ENCODE measurements at places on chromosomes 12 and 14. TPM values are rescaled to one million over a fixed set of nuclear protein-coding genes. Genes with fewer than 3 reads are reported as not detected.

Gene DEPDC4
- 1.6 TPM for total RNA-seq

Gene SMIM41
- not detected for total RNA-seq

Gene PLEKHD1
- total RNA-seq: 0.21 TPM

Gene ADAM21
- 0.07 TPM for total RNA-seq

Gene BMP4
- 13.6 TPM for total RNA-seq

Gene PRR4
- 8.8 TPM for total RNA-seq

Gene AHNAK2
- total RNA-seq: 78.0 TPM

Gene KCNA5
- total RNA-seq: 5.1 TPM

GRCh38 chr12:39297891-39298290, 145.0 kb downstream of the KIF21A start:
- no peak for DNase-seq

GRCh38 chr12:12880537-12880936, 10.8 kb upstream of the GPRC5A start:
- no peak for DNase-seq

DNA sequence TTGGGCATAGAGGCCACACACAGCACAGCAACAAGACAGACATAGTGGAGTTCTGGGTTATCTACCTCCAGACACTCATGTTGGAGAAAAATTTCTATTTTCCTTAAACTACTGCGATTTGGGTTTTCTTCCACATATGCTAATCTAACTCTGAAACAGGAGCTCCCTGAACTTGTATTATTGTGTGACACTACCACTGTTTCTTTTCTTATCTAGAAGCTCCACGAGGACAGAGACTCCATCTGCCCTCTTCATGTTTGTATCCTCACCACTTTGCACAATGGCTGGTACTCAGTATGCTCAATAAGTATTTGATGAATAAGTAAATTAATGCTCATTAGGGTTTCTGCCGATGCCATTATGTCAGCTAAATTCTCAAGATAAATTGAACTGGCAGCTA, 218.6 kb downstream of the PAX9 start:
- DNase-seq: no peak

- DNase-seq: peak; percentile 77
Observed at GRCh38 chr14:93012951-93013719, 90.2 kb downstream of the CHGA start.

GRCh38 chr14:92684801-92685560, 63.4 kb downstream of the LGMN start:
- no peak for DNase-seq

GRCh38 chr14:74562515-74563232, 49.4 kb downstream of the LTBP2 start:
- no peak for DNase-seq

DNA sequence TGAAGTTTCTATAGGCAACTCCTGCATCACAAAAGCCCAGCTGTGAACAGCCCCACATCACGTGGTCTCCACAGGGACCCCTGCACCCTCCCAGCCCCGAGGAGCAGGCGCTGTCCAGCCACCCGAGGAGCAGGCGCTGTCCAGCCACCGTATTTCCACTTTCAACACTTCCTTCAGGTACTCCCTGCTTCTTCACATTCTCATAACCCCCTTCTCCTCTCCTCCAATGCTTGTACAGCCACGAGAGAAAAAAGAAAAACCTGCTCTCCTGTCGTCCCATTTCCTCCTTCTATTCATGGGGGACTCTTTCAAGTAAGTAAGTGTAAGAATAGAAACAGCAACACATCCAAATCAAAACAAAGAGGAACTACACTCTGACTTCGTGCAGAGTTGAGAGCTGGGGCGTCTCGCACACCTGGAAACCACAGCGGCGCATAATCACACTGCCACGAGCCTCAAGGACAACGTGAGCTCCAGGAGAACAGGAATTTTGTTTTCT, 11.9 kb downstream of the CDC42BPB start:
- peak; percentile 20 for DNase-seq

DNA sequence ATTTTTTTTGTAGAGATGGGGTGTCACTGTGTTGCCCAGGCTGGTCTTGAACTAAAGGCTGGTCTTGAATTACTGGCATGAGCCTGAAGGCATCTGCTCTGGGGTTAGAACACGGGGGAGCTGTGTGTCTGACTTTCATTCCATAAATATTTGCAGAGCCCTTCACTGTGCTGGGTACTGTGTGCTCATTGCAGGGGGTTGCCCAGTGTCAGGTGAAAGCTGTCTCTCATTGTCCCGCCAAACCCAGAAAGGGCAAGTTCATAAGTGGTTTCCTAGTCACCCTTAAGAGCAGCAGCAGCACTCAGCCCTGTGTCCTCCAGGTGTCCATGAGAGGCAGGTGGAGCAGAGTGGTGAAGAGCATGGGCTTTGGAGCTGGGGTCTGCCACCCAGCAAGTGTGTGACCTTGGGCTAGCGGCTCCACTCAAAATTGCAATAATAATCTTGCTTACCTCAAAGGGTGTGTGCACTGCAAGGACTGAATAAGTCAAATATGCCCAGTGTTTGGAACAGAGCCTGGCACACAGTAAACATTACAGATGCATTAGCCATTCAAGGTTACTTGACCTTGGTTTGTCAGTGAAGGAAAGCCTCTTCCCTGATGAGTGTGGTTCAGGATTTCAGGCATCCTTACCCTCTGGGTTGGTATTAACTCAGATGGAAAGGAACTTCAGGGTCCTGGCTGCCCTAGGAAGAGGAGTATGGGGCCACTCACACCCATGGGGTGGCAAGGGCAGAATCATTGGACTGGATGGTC, 4.4 kb upstream of the SMIM41 start:
- no peak for DNase-seq

- DNase-seq: no peak
Observed at GRCh38 chr12:47314996-47315395, 235.2 kb upstream of the AMIGO2 start.

DNA sequence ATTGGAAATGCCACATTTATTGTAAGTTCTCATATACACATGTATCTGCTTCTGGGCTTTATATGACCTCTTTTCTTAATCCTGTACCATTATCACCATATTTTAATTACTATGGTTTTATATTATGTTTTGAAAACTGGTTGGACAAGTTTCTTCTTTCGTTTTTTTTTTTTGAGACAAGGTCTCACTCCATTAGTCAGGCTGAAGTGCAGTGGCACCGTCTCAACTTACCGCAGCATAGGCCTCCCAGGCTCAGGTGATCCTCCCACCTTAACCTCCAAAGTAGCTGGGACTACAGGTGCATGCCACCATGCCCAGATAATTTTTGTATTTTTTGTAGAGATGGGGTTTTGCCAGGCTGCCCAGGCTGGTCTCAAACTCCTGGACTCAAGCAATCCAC, 44.6 kb downstream of the GALNT4 start:
- DNase-seq: no peak

DNA sequence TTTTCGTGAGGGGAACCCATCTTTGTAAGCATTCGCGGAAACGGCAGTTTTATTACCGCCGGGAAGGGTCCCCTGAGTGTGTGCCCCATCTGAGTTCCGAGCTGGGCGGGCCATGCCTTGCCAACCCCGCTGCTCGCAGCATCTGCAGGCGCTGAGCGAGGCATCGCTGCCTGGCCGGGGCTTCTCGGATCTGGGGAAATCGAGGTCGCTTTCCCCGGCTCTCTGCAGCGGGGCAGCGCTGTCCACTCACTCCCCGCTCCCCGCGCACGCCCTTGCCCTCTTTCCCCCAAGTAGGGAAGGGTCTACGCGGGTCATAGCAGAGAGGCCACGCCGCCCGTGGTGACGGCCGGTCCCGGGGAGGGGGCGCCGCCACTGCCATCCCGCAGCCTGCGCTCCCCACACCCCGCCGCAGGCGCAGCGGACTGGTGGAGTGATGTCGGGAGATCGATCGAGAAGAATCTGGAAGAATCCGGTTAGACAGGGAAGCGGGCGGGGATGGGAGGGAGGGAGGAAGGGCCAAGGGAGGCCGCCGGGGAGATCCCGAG, 507 bp upstream of the FKBP4 start:
- DNase-seq: no peak

GRCh38 chr12:122729583-122730214, 945 bp downstream of the HCAR1 start:
- no peak for DNase-seq

- DNase-seq: no peak
Observed at GRCh38 chr12:82848845-82849244, 162.1 kb downstream of the TMTC2 start.

DNA sequence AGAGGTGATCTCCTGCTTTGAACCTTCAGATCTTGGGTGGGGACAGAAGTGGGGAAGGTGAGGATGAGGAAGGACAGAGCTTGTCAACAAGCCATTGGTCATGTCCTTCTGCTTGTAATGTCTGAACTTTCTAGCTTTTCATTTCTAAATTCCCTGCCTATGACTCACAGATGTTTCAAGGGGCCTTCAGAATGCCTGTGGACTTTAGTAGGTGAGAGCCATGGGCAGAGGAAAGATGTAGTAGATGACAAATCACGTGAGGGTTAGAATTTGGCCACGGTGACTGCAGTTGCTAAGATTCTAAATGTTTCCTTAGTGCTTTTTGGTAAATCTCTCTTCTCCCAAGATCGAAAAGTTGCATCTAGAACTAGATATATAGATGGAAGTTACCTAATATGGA, 18.7 kb upstream of the CREBL2 start:
- DNase-seq: no peak

DNA sequence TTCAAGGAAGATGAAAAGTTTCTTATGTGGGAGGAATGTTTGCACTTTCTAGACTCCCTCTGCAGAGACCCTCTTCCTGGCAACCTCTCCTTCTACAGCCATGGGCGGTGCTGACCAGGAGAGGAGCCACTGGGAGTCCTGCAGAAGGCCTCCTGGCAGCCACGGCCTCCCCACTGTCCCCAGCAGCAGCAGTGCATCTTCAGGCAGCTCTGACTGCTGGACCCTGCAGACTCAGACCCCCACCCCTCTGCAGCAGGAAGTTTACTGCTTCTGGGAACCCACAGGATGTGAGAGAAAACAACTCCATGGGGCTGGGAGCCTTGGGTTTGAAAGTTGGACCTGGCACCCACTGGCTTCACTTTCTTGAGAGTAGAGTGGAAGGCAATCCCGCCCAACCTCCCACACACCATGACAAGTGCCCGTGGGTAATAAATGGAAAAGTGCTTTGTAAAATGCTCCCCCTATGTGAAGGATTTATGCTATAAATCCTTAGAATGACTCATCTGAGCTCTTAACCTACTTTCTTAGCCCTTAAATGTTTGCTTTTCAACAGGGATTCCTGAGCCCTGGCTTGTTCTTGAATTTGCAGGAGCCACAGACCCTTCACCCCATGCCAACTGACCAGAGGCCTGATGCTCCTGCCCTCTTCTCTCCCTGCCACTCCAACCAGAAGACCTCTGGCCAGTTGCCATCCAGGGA, 37.5 kb upstream of the DDX11 start:
- no peak for DNase-seq

All from cardiac muscle cell (in vitro differentiated cells and primary cell).